ENCODE measurements at places on chromosomes 1 and 21. TPM values are rescaled to one million over a fixed set of nuclear protein-coding genes. Genes with fewer than 3 reads are reported as not detected.

DNA sequence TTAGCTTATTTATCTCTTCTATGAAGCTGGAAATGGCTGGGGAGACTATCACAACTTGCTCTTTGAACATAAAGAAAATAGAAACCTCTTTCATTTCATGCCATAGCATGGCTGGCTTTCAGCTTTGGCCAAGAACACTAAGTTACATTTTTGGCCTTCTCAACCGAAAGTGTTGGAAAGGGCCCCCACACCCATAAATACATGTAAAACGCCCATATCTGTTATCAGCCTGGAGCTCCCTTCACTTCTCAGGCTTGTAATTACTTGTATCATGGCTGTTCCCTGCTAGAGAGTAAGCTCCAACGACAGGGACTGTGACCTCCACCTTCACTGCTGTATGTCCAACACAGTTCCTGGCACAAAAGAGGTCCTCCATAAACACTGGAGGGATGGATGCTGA is 12.7 kb upstream of the EIF4G3 start:
- DNase-seq = no peak

- no peak for DNase-seq
These were observed 590.4 kb downstream of the PLPP3 start for GRCh38 chr1:55988963-55989452.

DNA sequence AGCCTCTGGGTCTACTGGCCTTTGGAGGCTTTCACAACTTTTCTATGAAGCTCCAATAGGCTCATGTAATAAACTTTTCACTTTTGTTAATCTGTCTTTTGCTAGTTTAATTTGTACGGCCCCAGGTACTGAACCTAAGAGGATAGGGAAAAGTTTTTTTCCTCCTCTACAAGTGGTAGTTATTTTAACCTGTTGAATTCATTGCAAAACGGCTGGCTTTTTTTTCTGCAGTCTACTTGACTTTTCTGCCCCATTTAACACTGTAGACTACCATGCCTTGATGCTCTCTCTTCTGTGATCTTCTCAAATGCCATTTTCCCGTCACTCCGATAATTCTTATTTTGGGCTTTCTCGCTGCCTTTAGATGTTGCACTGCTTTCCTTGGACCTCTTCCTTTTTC is 43.6 kb upstream of the DR1 start:
- no peak for DNase-seq

- DNase-seq = no peak
These were observed 142.1 kb downstream of the RYR2 start for GRCh38 chr1:237183963-237184540.

Gene CLDN8
- total RNA-seq = not detected

GRCh38 chr21:45302082-45303061 is 14.7 kb upstream of the POFUT2 start:
- peak; percentile 90 for DNase-seq
